ENCODE measurements at places on chromosomes 16 and 17.

DNA sequence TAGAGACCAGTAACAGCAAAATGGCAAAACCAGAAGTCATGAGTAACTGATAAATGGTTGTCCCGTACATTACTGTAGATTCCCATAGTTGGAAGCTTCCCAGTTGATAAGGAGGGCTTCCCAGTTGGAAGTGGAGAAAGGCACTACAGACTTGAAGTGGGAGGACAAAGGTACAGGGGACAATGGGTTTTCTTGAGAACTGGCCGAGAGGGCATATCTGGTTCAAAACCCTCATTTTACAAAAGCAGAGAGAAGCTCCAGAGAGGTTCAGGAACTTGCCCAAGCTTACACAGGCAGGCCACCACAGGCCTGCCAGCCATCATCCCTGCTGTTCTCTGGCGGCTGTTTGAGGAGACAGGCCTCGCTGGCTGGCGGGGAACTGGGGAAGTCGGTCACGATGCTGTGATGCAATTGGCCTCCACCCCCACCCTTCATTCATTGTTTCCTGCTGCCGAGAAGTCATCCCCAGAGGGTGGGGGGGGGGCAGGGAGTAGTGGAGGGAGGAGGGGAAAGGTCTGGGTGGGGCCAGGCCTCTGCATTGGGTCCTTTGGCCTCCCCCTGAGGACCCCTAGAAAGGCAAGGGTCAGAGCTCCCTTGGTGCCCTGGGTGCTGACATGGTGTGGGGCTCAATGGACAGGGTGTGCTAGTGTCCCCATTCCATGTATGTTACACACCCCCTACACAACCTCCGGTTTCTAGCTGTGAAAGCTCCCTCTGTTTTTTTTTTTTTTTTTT lies 3.0 kb downstream of the UBALD2 start:
- DNase-seq = no peak

DNA sequence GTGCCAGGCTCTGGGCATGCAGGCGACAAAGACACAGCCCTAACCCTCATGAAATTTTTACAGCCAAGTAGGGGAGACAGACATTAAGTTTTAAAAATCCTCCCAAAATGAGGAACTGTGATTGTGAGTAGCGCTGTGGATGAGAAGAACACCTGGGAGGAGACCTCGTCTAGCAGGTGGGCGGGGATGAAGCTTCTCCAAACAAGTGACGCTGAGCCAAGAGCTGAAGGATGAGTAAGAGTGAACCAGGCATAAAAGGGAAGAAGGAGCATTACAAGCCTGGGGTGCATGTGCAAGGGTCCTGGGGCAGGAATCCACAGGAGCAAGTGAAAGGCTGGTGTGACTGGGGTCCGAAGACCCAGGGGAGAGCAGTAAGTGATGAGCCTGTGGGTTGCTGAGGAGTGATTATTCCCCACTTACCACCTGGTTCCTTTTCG lies 149.4 kb upstream of the HS3ST2 start:
- DNase-seq = no peak

DNA sequence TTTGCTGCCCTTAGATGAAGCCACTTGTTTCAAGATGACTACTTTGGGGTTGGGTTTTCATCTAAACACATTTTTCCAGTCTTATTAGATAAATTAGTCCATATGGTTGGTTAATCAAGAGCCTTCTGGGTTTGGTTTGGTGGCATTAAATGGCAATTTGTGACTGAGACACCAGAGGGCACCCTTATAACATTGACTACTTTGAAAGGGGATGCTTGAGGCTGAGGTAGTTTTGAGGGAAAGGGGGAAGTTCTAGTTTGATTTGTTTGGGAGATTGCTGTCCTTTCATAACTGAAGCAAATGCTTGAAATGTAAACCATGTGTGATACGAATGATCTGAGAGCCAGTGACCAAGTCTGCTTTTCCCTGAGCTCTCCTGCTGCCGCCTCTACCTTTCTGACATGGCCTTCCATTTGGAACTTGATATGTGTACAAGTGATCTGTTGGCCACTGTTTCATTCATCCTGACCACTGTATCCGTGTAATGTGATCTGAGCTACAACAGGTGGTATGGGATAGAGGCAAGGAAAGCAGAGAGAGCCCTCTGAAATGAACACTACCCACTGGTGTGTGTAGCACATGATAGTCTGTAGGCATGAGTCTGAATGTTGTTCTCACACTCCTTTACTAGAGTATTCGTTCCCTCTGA lies 5.8 kb upstream of the RARA start:
- DNase-seq = peak; percentile 71

DNA sequence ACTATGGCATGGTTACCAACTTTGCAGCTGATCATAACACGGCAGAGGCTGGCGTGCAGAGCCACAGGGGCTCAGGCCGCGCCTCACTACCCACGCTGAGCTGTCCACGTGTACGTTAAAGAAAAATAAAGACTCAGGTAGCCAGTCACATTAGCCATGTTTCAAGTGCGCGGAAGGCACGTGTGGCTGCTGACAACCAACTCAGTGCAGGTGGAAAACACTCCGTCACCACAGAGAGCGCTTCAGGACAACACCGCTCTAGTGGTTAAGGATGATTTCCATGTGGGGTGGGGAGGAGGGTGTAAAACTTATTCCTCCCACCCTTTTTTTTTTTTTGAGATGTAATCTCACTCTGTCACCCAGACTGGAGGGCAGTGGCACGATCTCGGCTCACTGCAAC lies 33.8 kb downstream of the ZCCHC14 start:
- no peak for DNase-seq

- peak; percentile 81 for DNase-seq
Measured at GRCh38 chr17:51481370-51481769, 221.0 kb downstream of the UTP18 start.

GRCh38 chr17:19876529-19877161 lies 8.9 kb upstream of the ULK2 start:
- DNase-seq = no peak

GRCh38 chr17:78826836-78827509 lies 13.6 kb downstream of the USP36 start:
- no peak for DNase-seq

- DNase-seq = peak; percentile 75
Measured at GRCh38 chr17:75827308-75828075, 16.7 kb downstream of the UNC13D start.
